ENCODE measurements at places on chromosomes 1 and 21.

- no peak for DNase-seq
These were observed 908 bp downstream of the DDI2 start for GRCh38 chr1:15618077-15618654.

DNA sequence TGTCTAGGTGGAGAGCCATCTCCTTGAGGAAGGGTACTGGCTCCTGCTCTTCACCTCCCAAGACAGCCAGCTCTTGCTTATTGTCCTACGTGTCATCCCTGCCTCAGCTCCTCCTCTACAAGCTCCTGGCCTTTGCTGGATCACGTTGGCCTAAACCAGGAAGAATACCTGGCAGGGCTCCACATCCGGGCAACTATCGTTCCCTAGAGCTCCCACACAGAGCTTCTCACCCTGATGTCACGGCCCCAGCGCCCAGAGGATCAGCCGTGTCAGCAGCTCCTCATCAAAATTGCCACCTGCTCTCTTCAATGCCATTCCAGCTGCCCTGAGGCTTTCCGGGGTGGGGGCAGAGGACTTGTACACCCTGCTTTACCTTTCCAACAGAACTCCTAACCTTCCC is 1.9 kb upstream of the TPM3 start:
- DNase-seq, result no peak

- no peak for DNase-seq
These were observed 22.8 kb upstream of the ZBTB8A start for GRCh38 chr1:32516402-32516801.

DNA sequence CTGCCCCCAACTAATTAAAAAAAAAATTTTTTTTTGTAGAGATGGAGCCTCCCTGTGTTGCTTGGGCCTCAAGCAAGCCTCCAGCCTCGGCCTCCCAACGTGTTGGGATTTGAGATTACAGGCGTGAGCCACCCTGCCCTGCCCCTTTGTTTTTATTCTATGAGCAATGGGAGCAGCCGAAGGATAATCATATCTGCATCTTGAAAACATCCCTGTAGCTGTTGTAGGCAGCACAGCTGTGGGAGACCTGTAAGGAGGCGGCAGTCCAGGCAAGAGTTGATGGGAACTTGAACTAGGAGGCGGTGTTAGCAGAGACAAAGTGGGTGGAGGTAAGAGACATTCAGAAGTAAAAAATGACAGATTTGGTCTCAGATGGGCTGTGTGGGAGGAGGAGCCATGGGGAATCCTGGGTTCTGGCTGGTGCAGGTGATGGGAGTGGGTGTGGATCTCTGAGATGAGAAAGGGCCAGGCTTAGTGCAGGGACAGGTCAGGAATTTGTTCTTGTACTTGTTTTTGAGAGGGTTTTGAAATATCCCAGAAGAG is 31.3 kb downstream of the STUM start:
- no peak for DNase-seq

GRCh38 chr1:227010645-227011044 is 70.6 kb downstream of the COQ8A start:
- no peak for DNase-seq

DNA sequence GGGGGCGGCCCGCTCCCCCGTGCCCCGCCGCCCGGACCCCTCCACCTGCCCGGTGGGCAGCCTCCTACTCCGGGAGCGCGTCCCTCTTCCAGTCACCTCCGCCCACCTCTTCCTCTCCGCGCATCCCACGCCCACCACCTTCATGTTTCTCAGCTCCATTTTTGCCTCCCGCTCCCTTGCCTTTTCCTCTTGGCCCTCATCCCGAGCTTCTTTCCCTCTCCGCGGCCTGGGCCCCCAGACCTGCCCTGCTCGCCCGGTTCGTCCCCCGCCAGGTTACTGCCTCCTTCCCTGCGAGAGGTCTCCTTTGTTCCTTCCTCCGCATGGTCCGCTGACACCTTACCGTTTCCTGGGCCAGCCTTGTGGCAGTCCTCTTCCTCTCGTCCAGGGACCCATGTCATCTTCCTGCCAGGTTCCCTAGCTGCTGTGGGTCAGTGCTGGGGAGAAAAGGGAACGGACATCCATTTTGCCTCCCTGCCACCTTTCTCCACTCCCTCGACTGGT is 563 bp downstream of the QSOX1 start:
- DNase-seq, result no peak

GRCh38 chr1:172944931-172945330 is 105.8 kb downstream of the TNFSF18 start:
- DNase-seq, result no peak

DNA sequence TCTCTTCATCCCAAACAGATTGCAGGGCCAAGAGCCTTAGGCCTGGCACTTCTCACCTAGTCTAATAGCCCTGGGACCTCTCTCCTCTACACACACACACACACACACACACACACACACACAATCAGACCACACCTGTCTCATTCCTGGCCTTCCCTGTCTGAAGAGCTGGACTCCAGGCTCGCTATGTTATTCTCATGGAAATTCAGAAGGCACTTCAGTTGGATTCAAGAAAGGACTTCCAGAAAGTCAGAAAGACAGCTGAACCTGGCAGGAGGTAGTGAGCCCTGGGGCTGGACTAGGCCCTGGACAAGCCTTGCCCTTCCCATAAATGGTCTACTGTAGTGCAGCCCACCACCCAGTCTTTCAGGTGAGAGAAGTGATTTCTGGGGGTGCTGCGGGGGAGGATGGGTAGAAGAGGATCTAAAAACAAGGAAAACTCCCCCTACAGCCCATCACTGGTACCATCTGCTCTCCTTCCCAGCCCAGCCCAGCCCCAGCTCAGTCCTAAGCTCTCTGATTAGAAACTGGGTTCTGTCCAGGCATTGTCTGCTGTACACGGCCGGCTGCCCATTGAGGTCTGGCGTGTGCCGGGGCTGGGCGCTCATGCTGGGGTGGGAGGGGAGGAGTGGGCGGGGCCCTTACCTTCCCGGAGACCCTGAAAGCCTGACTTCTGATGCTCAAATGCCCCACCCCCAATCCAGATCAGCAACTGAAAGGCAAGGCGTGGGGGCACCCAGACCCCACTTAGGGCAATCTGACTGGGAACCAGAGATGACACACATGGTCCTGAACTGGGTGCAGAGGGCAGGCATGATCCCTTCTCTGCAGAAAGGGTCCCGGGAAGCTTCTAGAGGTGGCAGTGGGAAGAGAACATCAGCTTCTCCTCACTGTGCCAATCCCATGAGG is 2.5 kb downstream of the KIF21B start:
- peak; percentile 47 for DNase-seq

DNA sequence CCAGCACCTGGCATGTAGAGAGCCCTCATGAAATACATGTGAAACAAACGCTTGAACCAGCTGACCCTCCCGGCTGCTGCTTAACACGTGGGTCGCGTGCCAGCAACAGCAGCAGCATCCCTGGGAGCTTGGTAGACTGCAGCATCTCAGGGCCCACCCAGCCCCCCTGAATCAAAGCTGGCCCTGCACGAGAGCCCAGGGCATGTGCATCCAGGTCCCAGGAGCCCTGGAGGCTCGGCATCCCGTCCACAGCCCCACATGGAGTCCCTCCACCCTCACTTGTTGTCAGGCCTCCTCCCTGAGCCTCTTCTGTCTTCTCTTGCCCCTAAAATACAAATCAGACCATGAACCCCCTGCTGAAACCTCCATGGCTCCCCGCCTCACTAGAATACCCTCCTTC is 123.1 kb downstream of the MATN1 start:
- no peak for DNase-seq

GRCh38 chr1:65626003-65626402 is 166.7 kb upstream of the PDE4B start:
- DNase-seq, result no peak

GRCh38 chr1:244395965-244396364 is 55.7 kb downstream of the ADSS2 start:
- no peak for DNase-seq

DNA sequence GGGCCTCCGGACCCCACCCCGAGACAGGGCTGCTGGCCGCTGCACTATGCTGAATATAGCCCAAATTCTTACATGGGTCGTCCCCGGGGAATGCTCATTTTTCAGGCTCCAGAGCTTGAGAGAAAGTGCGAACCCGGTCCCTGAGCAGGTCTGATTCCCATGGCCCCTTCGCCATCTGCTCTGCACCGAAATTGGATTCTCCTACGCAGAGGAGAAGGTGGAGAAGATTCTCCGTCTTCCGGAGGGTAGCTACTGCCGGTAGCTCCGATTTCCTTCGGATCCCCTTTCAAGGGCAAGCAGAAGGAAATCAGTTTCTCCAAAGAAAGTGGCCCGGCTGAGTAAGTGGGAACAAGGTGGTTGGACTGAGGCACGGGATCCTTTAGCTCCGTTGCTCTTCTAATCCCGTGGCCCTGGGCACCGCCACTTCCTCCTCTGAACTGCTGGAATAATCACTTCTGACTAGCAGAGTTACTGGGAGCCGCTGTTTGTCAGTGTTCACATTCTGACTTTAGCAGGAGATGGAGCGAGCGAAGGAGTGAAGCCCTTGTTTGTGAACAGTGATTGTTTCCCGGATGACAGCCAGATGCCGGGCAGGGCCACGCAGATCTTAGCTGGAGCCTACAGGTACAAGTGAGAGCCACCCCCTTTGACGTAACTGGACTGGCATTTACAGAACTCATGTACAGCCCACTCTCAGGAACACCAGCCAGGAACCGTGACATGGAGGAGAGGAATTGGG is 1.1 kb upstream of the ZNF496 start:
- peak; percentile 51 for DNase-seq

- no peak for DNase-seq
These were observed 136.7 kb downstream of the DMRTB1 start for GRCh38 chr1:53595906-53596305.

DNA sequence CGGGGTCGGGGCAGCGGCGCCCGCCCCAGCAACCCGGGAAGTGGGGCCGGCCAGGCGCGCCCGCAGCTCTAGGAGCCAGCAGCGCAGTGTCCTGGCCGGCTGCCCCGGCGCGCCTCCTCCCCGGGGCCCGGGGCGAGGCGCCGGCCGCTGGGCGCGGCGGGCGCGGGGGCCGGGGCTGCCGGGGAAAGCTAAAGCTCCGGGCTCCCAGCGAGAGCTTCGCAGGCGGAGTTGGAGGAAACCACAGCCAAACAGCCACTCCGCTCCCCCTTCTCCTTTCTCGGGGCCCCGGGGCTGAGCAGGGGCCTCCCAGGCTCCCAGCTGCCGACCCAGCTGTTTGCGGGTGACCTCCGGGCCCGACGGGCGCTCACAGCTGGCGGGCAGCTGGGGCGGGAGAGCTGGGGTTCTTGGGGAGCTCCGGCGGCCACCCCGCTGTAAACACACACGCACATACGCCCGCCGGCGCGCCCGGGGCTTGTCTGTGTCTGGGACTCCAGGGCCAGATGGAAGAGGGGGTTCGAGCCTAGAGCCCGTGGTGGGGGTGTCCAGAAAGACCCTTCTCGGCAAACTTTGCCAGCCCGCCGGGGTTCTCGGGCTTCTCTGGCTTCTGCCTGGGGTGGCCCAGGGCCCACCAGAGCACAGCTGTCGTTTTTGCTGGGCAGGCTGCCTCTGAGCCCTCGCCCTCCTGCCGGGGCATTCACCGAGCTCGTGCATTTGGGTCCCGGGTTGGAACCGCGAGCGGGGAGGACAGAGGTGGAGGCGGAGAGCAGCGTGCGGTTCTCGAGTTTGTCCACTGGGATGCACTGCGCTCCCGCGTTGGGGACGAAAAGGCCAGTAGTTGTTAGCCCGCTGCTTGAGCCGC is 1.5 kb downstream of the AJAP1 start:
- DNase-seq, result no peak

- no peak for DNase-seq
These were observed 26.6 kb downstream of the PCNT start for GRCh38 chr21:46350571-46350970.

DNA sequence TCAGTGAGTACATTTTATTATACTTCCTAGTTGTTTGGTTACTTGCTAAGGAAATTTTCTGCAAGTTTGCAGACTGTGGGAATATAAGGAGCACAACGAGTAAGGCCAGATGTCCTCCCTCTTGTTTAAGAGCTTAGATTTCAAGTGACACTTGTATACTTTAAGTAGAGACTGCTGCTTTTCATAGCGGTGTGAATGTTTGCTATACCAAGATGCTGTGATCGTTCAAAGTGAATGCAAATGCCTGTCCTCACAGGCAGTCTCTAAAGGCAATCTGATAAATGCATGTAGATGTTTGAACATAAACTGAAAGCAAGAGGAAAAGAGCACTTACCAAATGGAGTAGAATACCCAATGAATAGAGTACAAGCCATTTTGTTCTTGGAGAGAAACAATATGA is 226.4 kb downstream of the NRIP1 start:
- DNase-seq, result no peak

DNA sequence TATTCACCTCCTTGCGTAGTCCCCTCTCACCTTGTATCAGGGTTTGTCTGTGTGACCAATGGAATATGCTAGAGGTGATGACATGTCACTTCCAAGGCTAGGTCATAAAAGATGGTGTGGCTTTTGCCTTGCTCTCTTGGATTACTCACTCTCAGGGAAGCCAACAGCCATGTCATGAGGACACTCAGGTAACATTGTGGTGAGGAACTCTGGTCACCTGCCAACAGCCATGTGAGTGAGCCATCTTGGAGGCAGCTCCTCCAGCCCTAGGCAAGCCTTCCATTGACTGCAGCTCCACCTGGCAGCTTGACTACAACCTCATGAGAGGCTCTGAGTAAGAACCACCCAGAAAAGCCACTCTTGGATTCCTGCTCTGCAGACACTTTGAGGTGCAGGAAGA is 11.0 kb upstream of the HEYL start:
- no peak for DNase-seq

- no peak for DNase-seq
These were observed 476.2 kb downstream of the CAMTA1 start for GRCh38 chr1:7261490-7261889.

- no peak for DNase-seq
These were observed 33.7 kb upstream of the AK4 start for GRCh38 chr1:65114322-65114721.

DNA sequence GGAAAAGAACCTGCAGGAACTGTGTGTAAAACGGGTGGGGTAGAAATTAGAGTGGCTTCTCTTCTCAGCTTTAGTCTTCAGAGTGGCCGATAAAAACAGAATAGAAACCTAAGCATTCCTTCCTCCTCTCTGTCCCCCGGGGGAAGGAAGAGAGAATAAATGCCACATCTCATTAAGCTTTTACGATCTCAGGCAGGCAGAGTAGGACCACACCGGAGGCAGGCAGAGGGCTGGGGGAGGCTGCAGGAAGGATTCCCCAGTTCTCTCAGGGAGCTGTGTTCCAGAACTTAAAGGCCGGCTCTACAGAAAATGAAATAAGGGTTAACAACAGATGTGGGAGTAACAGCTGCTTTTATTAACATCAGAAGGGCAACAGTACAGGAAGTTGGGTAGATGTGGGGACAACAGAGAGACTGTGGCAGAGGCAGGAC is 24.5 kb upstream of the MEF2D start:
- peak; percentile 66 for DNase-seq

DNA sequence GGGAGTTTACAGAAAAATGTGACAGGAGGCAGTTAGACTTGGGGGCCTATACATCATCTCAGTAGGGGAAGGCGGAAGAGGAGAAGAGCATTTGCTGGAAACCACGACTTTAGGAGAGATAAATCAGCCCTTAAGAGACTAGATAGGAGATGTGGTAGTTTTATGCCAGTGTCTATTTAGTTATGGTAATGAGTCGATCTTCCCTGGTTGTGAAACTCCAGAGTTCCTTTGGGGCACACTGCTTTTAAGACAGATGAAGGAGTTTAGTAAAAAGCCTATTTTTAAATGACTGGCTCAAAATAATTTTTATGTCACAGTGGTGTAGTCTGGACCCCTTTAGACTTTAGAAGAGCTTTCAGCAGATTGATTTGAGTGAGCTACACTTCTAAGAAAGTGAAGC is 7.8 kb downstream of the PGM1 start:
- no peak for DNase-seq
